CD4-positive, alpha-beta T cell treated with Interleukin-2 at 100 ng/mL for 4 hours (primary cell): ENCODE measurements at places on chromosomes 6 and 20.

DNA sequence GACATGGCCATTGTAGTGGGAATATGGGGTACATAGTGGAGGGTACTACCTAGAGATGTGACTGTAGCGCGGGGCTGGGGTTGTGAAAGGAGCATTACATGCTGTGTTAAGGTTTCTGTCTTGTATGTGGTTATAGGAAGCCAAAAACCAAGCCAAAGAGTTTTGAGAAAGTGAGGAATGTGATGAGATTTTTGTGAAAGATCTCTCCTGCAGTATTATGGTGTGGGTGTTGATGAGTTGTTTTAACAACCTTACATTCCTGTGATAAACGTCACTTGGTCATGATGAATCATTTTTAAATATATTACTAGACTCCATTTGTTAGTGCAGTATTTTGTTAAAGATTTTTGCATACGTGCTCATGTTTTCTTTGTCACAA is 48.9 kb downstream of the ZFAND3 start:
- no peak for DNase-seq

GRCh38 chr6:27375613-27376079 is 12.9 kb upstream of the ZNF391 start:
- DNase-seq: no peak

- no peak for DNase-seq
Measured at GRCh38 chr6:74638412-74638811, 567.4 kb downstream of the COL12A1 start.

- DNase-seq: no peak
Measured at GRCh38 chr6:137403855-137404254, 90.3 kb downstream of the OLIG3 start.
